ENCODE measurements at places on chromosomes 4 and X.

DNA sequence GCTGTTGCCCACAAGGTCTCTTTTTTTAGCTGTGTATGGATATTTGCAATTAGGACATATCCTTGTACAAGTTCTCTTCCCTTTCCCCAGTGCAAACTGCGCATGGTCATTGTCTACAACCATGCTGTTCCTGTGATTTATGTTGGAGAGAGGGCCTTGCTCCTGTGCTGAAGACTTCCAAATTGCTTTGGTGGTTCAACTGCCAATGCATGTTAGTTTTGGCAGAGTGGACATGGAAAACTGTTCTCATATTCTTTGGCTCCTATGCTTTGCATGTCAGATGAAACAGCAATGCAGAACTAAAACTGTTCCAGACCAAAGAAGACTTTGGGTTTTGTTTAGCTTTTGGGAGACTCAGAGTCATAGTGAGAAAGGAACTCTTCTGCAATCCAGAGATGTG is 148.8 kb upstream of the EDNRA start:
- no peak for DNase-seq

DNA sequence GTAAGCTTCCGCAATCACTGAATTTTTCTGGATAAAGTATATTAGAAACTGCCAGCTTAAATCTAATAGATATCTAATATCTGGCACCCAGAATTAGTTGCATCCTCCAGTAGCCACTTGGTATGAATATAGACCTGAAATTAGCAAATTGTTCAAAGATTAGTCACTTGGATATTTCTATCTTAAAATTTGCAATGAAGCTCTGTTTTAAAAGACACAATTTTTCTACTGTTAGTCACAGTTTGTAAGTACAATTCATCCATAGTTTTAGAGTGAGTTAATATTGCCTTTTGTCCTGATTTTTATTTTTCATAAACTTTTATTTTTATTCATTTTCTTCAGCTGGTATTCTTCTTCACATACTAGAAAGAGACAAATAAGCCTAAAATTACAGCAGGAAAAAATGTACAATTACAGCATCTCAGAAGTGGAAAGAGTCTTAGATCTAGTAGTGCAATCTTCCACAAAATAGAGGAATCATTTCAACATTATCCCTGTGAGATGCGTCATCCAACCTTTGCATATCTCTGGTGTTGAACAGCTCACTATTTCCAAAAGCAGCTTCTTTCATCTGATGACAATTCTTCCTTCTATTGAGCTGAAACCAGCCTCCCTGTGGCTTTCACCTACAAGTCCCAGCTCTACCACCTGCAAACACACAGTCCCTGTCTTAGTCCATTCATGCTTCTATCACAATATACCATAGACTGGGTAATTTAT is 190.0 kb upstream of the AR start:
- DNase-seq: peak; percentile 27

GRCh38 chr4:53841711-53842110 is 222.7 kb downstream of the CHIC2 start:
- no peak for DNase-seq

- no peak for DNase-seq
Measured at GRCh38 chr4:2944091-2944482, 19.1 kb downstream of the NOP14 start.

- DNase-seq: peak; percentile 6
Measured at GRCh38 chr4:74583089-74583700, 138.3 kb downstream of the AREG start.
